ENCODE measurements at places on chromosomes 6 and 20.

GRCh38 chr20:4465855-4466545, 255.7 kb upstream of the PRND start:
- no peak for DNase-seq

DNA sequence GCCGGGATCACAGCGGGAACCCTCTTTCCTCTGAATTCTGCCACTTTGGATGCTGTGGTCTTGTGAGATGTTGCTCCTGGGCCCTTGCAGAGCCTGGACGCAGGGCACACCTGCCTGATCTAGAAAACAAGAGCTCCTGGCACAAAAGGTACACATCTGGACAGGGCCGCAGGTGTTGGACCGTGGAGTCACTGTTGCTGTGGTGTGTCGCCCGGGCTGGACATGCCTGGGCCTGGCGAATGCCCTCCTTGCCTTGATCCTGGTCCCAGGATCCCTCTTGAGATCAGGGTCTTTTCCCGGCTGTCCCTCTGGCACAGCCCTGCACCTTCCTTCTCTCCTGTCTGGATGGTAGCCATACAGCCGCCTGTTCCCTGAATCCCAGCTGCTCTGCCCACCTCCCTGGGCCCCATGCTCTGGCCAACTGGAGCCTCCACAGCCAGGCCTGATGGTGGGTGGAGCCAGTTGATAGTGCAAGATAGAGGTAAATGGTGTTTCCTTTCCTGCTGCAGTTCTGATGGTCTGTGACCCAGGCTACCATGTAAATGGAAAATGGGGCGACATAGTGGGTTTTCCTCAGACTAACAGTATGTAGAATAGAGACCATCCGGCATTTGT, 5.0 kb downstream of the FOXP4 start:
- no peak for DNase-seq

- DNase-seq = no peak
Measured at GRCh38 chr6:28005975-28006374, 48.9 kb downstream of the OR2B6 start.

GRCh38 chr6:156776840-156777576, at the start of gene ARID1B:
Gene ARID1B (plus strand): TSS chr6:156777378. CDS start chr6:156777681, 303 bp downstream.
- DNase-seq = peak; percentile 90

GRCh38 chr6:37516920-37517405, 17.3 kb upstream of the CCDC167 start:
- DNase-seq = no peak
